Skeletal muscle cell (primary cell): ENCODE measurements at places on chromosomes 5 and 9.

DNA sequence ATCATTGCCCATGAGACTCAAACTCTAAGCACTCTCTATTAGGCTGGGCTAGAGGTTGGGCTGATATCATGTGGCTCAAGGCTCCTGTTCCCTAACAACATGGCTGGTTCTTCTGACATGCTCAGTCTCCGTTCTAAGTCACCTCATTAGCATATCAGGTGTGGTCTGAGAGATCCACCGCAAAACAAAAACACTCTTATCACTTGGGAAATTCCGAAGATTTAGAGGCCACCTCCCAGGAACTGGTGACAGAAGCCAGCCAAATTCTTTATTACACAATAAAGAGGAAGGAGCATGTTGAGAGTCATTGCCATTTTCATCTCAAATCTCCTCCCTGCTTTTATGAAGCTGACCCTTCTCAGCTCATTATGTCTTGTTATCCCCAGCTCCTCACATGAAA lies 107.6 kb downstream of the MSX2 start:
- no peak for DNase-seq

- DNase-seq: no peak
Measured at GRCh38 chr5:150764530-150764929, 5.7 kb upstream of the DCTN4 start.

GRCh38 chr9:2634153-2634552 lies 12.6 kb downstream of the VLDLR start:
- no peak for DNase-seq

- no peak for DNase-seq
Measured at GRCh38 chr5:6221141-6221626, 157.2 kb downstream of the MED10 start.

DNA sequence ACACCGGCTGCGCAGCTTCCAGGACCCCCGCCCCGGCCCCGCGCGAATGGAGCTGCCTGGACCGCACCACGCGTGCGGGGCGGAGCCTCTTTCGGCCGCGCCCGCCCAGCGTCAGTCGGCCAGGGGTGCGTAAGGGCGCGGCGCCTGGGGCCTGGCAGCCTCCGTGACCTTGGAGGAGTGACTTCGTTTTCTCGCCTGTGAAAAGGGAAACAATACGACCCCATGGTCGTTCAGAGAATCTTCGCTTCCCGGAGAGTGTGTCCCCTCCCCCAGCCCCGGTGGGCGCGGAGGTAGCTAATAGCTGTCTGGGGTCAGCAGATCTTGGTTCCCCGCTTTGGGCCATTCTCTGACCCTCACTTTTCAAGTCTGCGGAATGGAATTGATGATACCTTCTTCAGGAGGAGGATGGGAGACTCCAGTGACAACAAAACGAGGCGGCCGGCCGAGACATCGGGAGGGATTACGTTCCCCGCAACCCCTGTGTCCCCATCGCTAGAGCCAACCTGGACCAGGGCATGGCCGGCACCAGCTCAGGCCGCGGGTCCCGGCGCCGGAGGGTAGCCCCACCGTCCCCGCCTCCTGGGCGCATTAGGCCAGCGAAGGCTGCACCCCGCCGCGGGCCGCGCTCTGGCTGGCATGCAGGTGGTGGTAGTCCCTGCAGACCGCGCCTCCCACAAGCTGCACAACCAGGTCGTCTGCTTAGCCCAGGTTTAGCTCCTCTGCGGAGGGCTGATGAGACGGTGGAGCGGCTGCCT lies 5.5 kb upstream of the CDHR2 start:
- DNase-seq: no peak

DNA sequence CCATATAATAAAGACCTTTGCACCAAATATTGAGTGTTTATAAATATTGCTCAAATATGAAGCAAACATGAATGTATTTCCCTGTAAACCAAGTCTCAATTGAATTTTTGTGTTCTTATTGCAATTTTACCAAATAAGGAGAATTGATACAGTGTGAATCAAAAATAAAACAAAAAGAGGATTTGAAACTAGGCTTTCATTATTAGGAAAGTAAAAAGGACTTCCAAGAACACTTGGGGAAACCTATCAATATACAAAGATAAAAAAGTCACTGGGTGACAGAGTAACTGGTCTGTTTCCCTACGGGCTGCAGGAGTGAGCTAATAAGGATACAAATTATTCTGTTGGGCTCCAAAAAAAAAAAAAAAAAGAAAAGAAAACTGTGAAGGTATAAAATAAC lies 44.8 kb upstream of the SNX2 start:
- DNase-seq: no peak

DNA sequence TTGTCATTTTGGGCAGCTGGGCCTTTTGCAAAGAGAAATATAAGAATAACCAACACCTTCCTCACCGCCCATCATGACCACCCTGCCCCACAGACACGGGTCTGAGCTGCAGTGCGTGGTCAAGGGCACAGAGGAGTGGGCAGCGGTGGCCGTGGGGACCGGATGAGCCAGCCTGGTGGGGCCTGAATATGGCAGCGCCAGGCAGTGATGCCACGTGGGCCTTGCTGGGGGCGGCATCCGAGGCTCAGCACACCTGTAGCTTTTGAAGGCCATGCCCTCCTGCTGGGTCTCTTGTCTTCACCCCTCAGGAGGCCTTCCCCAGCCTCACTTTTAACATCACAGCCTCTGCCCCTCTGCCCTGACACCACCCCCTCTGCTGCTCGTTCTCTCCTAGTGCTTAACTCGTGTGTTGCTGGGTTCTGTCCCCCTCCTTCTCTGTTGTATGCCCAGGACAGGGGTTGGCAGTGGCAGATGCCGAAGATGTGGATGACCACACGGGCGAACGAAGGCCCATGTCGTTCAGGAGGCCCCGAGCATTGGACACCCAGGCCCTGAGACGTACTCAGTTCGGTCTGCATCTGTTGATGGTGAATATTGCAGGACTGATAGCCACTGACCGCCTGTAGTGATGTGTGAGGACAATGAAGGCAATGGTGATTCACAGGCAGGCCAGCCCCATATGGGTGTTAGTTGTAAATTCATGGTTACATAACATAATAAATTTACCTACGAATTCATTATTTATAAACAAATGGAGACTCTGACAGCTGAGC lies 46.0 kb downstream of the AHRR start:
- DNase-seq: no peak

- DNase-seq: no peak
Measured at GRCh38 chr9:132806723-132807421, 71.2 kb downstream of the AK8 start.

DNA sequence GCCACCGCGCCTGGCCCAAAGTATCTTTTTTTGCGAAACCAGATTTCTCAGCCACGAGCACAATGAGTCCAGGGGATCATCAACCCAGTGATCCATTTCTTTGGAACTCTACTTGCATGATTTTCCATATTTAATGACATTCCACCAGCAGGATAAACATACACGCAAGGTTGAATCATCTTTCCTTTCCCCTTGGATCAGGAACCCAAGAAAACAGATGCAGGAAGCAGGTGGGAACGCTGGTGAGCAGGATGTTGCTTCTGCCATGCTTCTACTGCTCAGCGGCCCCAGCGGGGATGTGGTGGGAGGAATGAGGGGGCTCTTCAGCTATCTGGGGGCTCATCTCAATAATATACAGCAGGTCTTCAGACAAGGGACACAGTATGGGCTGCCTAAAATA lies 118.2 kb downstream of the SEC61B start:
- DNase-seq: no peak

GRCh38 chr9:128390813-128391711 lies 19.9 kb downstream of the URM1 start:
- DNase-seq: no peak

GRCh38 chr5:113692891-113693457 lies 179.5 kb downstream of the YTHDC2 start:
- no peak for DNase-seq
